ENCODE measurements at places on chromosomes 1 and 21. TPM values are rescaled to one million over a fixed set of nuclear protein-coding genes. Genes with fewer than 3 reads are reported as not detected.

DNA sequence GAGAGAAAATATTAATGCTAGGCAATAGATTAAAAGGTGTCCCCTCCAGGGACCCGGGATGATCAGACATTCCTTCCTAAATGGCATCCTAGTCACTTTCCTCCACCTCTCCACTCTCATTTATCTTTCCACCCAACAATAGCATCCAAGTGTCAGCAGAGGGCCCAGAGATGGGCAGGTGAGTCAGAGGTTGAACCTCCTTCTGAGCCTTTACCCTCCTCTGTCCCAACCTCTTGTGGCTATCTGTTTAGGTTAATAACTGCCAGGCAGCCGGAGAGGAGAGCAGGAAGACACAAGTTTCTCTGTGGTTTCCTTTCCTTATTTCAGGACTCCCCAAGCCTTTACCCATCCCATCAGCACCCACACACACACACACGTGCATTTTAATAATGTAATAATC, 4.1 kb downstream of the GJA5 start:
- no peak for DNase-seq

GRCh38 chr1:203549309-203549708, 55.4 kb downstream of the OPTC start:
- DNase-seq, result no peak

DNA sequence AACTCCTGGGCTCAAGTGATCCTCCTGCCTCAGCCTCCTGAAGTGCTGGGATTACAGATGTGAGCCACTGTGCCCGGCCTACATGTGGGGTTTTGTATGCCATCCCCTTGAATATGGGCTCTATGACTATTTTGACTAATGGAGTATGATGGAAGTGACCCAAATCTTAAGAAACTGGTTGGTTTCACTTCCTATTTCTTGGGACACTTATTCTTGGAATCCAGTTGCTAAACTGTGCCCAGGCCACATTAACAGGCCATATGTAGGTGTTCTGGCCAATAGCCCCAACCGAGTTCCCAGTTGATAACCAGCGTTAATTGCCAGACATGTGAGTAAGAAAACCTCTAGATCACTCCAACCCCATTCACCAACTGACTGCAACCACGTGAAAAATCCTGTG, 36.3 kb upstream of the CLIC4 start:
- peak; percentile 4 for DNase-seq

CFAP74 gene
- total RNA-seq, result not detected

- DNase-seq, result no peak
Observed at GRCh38 chr21:16034446-16035190, 304.8 kb downstream of the USP25 start.

NBPF4 gene
- total RNA-seq, result 6.6 TPM

DNA sequence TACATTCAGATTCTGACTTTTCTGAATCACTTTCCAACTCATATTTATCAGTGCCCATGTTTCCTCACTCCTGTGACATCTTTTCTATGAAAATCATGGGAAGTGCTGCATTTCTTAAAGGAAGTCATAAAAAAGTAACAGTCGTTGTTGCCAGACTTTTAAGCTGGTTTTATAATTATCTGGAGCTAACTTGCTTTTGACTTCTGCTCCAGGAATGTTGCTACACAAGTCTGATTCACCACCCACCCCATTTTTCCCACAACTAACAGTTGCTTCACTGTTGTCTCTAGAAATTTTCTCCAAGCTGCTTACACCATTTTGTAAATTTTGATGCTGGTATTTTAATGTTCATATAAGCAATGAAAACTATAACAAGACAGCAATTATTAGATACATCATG, 12.2 kb downstream of the FCRLB start:
- DNase-seq, result no peak

DNA sequence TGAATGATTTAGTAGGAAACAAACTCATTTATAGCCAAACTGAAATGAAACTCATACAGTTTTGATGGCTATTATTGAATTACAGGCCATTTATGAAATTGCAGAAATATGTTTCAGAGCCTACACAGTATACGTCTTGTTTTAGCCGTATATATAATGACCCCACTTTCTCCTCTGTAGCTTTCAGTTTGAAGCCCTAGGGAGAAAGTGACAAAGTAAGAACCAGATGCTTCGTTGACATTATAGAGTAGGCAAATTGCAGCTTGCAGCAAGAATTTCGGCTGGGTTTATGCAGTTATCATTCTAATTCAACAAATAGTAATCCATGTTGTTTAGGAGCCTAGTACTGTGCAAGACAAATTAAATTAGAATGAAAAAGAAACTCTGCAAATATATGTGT, 836.3 kb upstream of the ADGRL4 start:
- DNase-seq, result no peak

- no peak for DNase-seq
Observed at GRCh38 chr1:30451532-30452125, 271.8 kb downstream of the MATN1 start.

- no peak for DNase-seq
Observed at GRCh38 chr1:222521299-222522104, 26.4 kb downstream of the HHIPL2 start.

DNA sequence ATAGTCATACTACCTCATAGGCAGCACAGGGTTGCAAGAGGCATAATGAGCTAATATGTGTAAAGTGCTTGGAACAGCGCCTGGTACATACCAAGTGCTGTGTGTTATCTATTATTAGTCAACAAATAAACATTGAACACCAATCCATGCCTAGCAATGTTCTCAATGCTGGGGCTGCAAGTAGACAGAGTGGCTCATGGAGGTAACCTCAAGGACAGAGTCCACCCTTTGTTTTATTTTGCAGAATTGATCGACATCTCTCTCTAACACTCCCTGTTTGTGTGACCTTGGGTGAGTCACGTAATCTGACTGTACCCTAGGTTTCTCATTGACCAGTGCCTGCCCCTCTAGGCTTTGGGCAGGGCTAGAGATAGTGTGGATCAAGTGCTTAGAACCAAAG, 164.0 kb upstream of the KLHDC7A start:
- no peak for DNase-seq

DNA sequence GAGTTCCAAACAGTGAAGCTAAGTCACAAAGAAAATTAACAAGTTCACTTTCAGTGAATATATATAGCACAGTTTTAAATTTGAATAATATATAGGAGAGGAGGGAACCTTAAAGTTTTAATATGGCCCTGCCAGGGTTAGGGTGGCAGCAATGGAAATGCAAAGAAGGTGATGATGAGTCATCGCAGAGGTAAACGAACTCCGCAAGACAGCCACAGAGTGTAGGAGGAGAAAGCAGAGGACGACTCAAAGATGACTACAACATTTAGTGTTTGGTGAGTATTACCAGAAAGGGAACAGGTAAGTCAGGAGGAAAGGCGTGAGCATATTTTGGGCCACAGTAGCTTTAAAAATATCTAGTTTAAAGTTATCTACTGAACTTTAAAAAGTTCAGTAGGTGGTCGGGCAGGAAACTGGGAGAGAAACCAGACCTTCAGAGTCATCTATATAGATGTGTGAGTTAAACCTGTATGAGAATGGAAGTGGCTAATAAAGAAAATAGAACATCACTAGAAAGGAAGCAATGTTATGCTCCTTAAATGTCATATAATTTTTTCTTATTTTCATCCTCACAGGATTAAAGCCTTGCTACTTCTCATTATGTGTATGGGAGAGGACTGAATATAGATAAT, 75.7 kb downstream of the UCHL5 start:
- DNase-seq, result no peak

- no peak for DNase-seq
Observed at GRCh38 chr21:14766241-14766640, 220.1 kb upstream of the SAMSN1 start.

GRCh38 chr1:172938681-172939080, 112.1 kb downstream of the TNFSF18 start:
- no peak for DNase-seq

DNA sequence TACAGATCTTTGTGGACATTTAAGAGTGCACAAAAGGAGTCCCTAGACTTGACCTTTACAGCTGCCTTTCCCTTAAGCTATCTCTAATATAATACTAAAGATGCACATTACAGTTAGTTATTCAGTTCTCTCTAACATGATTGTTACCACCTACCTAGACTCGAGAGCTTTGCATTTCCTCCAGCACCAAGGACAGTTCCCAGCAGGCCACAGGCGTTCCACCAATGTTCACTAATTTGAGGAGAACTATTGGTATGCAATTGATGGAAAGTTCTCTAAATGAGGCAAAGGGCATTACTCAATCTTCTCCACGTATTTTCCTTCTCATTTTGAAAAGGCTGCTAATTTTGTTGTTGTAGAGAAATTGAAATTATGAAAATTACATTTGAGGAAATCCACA, 5.4 kb upstream of the NTNG1 start:
- DNase-seq, result no peak

DNA sequence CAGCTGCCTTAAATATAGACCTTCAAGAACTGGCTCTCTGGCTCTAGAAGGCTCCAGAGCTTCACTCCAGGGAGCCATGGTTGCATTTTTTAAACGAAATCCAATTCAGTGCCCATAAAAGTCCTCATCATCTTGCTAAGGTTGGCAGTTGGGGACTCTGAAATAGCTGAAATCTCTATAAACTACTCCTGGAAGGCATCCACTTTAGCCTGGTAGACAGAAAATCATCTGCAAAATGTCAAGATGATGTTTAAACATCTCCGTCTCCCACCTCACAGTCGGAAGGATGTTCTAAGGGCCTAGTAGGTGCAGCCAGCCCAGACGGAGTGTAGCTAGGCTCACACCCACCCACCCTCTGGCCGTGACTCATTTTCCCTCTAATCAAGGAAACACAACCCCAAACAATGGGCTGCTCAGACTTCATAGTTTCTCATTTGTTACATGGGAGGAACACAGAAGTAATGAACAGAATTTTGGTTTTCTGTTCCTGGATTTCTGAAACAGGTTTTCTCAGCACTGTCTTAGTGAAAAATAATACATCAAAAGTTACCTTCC, 235.4 kb upstream of the KAZN start:
- DNase-seq, result no peak

PKP1 gene
- total RNA-seq, result not detected

DNA sequence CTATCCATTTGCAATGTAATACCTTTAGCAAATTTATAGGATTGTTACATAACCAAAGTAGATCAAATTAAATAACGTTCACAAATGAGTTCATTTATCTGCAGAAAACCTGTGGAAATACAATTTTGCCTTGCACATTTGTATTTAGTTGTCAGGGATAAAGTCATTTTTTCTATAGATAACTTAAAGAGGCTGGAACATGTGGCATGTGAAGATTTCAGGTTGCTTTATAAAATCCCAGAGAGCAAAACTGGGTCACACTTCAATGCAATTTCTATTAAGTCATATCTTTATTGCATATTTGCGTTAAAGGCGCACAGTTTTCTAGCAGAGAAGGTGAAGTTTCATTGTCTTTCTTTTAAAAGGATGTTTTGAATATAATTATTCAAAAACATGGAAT, 342.4 kb downstream of the USP25 start:
- DNase-seq, result no peak

RALGPS2 gene
- 3.4 TPM for total RNA-seq

CFH gene
- 46.6 TPM for total RNA-seq

DNA sequence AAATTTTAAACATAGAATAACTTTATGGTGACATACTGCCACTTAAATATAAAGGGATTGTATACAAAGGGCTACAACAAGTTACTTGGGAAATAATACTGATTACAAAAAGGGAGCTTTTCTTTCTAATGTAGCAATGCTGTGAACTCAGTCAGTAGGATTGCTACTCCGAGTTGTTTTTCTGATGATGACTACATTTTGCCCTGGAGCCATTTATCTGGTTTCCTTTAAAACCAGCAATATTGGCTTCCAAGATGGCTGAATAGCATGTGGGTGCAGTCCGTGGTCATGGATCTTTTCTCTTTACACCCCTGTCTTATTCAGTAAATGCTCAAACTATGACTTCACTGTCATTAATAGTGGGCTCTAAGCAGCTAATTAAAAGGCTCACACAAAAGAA, 92.6 kb upstream of the NEK7 start:
- DNase-seq, result no peak

TLCD4 gene
- total RNA-seq, result 16.5 TPM

STXBP3 gene
- 32.5 TPM for total RNA-seq

- no peak for DNase-seq
Observed at GRCh38 chr1:160748878-160749269, 9.8 kb downstream of the SLAMF7 start.

DENND2D gene
- total RNA-seq, result 0.36 TPM

GRCh38 chr1:202811296-202812175, 782 bp downstream of the PCAT6 start:
- peak; percentile 45 for DNase-seq

DNA sequence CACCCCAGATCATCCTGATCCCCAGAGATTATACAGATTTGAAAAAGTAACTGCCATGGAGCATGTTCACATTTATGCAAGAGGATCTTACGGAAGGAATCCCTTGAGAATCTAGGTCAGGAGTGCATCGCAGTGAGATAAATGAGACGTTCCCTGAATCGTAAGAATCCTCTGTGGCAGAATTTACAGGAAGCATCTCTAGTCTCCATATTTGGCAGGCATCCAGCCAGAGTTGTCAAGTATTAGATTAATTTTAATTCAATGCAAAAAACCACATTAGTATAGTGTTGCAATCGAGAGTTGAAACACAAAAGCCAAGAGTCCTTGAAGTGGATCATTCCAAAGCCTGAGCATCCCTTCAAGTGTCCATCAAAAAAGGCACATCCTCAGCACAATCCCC, 100.8 kb downstream of the RRAGC start:
- DNase-seq, result no peak

- no peak for DNase-seq
Observed at GRCh38 chr1:62110198-62110817, 84.3 kb upstream of the L1TD1 start.

- DNase-seq, result no peak
Observed at GRCh38 chr1:63954187-63954586, 180.4 kb downstream of the ROR1 start.

FMN2 gene
- 0.16 TPM for total RNA-seq

- DNase-seq, result no peak
Observed at GRCh38 chr1:150154143-150154542, 4.4 kb downstream of the PLEKHO1 start.

DNA sequence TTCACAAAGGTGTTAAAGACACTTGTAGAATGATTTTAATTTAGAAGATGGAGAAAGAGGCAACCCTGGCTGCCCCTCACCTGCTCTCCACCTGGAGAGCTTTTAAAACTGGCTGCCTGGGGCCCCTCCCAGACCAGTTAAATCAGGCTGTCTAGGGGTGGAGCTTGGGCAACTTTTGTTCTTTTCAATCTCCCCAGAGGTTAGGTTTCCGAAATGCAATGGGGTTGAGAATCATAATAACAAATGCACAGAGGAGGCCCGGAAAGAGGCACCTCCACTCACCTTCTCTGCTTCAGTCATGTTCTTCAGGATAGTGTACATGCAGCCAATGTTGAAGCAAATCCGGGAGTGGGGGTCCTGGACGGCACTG, 400 bp downstream of the NCF2 start:
- DNase-seq, result no peak

GRCh38 chr1:230735447-230735846, 11.7 kb upstream of the CAPN9 start:
- no peak for DNase-seq

GRCh38 chr1:173222149-173223030, 15.3 kb upstream of the TNFSF4 start:
- no peak for DNase-seq

Measured in K562 (cell line).